Cardiac fibroblast (primary cell): ENCODE measurements at places on chromosomes 6 and 20.

DNA sequence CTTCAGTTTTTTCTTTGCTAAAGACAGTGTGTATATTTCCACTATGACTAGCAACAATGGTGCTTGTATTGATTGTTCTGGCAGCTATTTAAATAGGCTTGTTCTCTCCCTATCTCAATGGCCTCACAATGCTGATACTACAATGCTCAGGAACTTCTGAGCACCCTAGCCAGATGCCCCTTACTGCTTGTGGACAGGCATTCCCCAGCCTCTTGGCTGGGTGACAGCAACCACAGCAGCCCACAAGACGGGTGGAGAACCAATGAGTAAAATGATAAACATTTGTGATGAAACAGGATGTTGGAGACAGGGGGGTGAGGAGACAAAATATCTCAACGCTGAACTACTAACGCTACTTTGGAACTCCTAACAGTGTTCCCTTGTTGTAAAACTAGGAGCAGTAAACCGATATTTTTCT, 42.3 kb downstream of the HIVEP2 start:
- DNase-seq = peak; percentile 98

DNA sequence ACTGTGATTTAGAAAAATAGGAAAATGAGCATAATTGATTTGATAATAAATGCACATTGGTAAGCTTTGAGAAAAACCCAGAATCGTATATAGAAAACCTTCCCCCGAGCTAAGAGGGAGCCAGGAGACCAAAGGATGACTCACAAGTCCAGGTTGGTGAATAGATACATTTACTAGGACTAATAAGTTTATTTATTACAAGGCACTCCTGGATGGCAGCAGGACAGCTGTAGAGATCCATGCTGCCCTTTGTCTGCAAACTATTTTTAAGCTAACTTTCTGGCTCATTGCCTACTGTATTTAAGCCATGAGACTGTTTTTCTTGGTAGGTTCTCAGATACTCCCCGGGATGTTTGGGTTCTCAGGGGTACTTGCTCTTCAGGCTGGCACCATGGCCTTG, 13.4 kb downstream of the CASP8AP2 start:
- DNase-seq = no peak

GRCh38 chr20:61133611-61134010, 118.5 kb upstream of the CDH4 start:
- DNase-seq = no peak

DNA sequence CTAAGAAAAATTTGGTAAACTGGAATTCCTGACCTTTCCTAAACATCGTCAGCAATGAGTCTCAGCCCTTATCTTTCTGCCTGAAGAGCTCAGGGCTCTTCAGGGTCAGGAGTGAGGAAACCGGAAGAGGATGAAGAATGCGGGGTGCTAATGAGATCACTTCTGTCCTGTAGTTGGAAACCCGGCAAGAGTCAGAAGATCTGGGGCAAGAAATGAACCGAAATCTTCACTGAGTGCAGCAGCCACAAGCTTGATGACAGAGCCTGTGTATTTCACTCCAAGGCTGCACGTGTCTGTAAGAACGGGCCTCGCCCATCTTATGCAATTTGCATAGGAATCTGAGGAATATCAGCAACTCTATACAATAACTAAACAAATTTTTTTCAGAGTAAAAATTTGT, 60.4 kb upstream of the QKI start:
- peak; percentile 66 for DNase-seq

DNA sequence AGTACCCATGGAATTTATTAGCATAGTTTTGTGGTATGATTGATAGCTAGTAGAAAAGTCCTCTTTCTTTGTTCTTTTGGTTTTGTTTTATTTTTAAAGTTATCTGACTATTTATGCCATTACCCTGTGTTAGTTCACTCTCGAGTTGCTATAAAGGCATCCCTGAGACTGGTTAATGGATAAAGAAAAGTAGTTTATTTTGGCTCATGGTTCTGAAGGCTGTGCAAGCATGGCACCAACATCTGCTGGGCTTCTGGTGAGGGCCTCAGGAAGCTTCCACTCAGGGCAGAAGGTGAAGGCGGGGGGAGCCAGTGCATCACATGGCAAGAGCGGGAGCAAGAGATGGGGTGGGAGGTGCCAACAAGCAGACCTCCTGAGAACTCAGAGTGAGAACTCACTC, 166.5 kb downstream of the MTHFD1L start:
- no peak for DNase-seq
